Inflammatory macrophage (primary cell): ENCODE measurements at places on chromosomes 7 and 10.

- no peak for DNase-seq
These were observed 7.7 kb downstream of the CASP2 start for GRCh38 chr7:143295870-143296269.

- DNase-seq = no peak
These were observed 4.3 kb upstream of the GSAP start for GRCh38 chr7:77420438-77420837.

- no peak for DNase-seq
These were observed 2.5 kb upstream of the BAMBI start for GRCh38 chr10:28674782-28675181.

- no peak for DNase-seq
These were observed 44.3 kb downstream of the NOD1 start for GRCh38 chr7:30434140-30434799.

- DNase-seq = no peak
These were observed 21.4 kb upstream of the GPR146 start for GRCh38 chr7:1022801-1023465.

DNA sequence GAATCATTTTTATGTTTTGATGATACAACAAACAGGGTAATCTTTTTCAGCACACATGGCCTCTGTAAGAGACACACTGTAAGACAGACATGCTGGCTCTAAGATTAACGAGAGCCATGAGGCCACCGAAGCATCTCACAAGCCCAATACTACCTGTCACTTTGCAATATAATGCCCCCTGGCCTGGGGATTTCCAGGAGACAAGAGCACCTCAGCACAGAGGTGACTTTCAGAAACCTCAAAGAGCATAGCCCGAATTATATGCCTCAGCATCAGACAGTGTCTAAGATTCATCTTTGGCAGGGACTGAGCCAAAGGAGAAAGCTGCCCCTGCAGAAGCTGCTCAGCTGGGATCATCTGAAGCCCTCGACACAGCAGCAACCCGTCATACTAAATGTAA, 44.2 kb upstream of the TMEM213 start:
- DNase-seq = no peak

DNA sequence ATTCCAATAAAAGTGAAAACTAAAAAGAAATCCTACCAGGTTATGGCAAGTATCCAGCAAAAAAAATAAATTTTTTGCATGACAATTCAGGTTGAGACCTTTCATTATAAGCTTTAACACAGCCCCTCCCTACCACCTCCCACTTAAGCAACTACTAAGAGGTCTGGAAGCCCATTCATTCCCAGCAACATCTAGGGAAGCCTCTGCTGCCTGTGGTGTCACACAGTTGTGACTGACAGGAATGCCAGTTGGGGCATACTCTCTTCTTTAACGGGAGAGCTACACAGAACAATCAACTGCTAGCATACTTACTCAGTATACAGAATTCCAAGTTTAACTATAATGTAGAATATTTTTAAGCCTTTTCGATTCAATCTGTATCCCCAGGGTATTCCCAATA, 27.8 kb downstream of the ABI1 start:
- DNase-seq = no peak

- DNase-seq = no peak
These were observed 7.3 kb upstream of the FEZF1 start for GRCh38 chr7:122311734-122312450.

GRCh38 chr10:7410301-7410861, 453 bp downstream of the SFMBT2 start:
- peak; percentile 33 for DNase-seq

GRCh38 chr10:47452495-47453140, 31.3 kb downstream of the ANXA8 start:
- DNase-seq = no peak

- DNase-seq = no peak
These were observed 22.1 kb upstream of the DRGX start for GRCh38 chr10:49418053-49418326.

GRCh38 chr7:120959929-120960484, 9.4 kb downstream of the ING3 start:
- DNase-seq = no peak

DNA sequence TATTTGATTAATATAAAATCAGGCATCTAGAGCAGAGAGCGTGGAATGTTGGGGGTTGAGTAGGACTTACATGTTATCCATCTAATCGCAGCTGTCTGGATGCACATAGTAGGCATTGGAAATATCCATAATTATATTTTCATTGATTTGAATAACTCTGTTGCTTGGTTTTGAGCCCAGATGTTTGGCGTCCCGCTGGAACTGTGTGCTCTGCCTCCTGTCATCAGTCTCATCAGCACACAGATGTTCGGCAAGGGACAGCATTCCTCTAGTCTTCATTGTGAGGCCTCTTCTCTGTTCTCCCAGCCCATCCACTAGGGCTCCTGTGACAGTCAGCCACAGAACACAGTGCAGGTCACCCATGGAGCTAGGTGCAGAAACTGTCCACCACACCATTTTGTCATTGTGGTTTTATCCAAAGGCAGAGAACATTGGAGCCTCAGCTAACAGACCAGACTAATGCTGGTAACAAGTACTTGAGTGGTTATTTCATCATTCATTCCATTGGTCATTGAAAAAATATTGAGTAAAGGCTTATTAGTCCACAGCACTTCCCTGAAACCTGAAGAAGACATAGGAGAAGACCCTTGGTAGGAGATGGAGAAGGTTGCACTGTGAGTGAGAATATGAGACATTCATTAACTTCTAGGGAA, 927.4 kb downstream of the LRMDA start:
- DNase-seq = no peak

- no peak for DNase-seq
These were observed 44.4 kb downstream of the AMZ1 start for GRCh38 chr7:2732388-2732787.

DNA sequence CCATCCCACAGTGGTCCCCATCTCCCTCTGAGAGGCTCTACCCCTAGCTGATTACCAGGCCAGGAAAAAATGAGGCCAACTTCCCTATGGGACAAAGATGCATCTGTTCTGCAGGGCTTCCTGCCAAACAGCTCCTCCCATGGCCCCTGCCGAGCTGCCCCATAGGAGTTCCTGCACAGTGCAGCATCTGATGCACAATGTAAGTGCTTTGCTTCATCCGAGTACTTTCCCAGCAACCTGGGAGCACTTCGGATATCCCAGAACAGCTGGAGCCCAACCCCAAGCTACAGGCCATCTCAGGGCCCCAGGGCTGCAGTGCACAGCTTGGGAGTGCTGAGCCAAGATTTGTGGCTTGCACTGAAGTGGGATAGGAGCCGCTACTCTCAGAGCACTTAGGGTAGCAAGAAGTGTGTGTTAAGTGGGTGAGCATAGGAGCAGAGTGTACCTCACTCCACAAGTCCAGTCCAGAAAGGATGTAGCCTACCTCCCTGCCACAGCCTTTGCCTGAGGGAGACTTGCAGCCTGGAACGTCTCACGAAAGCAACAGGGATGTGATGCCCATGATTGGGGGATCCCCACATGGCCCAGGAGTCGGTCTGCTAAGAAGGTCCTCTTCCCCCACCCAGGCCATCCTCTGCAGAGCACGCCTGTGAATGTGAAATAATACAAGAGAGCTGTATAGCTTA, 209.6 kb upstream of the VWC2 start:
- DNase-seq = no peak

GRCh38 chr7:51243631-51244030, 73.0 kb downstream of the COBL start:
- DNase-seq = no peak

DNA sequence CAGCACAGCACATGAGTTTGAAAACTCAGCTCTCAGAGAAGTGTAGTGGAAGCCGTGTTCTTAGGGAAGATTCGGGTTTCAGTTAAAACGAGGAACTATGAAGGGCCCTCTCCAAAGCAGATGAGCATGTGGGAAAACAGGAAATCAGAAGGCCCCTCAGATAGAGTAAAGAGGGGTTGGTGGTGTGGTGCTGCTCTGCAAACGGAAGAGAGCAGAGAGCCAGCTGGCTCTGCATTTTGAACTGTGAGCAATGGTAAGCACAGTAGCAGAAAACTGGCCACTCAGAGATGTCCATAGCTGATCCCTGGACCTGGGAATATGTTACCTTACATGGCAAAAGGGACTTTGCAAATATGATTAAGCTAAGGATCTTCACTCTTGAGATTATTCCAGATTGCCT, 27.9 kb upstream of the CUL1 start:
- DNase-seq = no peak

DNA sequence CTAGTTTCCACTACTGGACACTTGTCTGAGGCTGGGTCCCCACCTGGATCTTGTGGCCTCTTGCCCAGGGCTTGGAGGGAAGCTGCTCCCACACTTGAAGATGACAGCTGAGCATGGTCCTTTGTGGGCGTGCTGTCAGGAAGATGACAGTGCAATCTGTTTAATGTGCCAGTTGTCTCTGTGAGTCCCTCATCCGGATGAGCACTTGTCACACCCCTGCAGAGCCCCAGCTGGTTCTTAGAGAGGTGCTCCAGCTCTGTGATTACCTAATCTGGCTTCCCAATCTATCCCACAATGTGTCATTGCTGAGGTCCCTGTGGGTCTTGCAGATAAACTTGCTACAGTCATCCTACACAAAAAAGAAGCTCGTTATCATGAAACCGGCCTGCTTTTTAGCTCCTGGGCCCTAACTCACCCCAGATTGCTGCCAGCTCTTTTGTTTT, 34.8 kb upstream of the CCSER2 start:
- DNase-seq = peak; percentile 90

- no peak for DNase-seq
These were observed 230.7 kb downstream of the RPS24 start for GRCh38 chr10:78264361-78264760.

GRCh38 chr10:49220679-49221078, 32.5 kb upstream of the TMEM273 start:
- no peak for DNase-seq

DNA sequence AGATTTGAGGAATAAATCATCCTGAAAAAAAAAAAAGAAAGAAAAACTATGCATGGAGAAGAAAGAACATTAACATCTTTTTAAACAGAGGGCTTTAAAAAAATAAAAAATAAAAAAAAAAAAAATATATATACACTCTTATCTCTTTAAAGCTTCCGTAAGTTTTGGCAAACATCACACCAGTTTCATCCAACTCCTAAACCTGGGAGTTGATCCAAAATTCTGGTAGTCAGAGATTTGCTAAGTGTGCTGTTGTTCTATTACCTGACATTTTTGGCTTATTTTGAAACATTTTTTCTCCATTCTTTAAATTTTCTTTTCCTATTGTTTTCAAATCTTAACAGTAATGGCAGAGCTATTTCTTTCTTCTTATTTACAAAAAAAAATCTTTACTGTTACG, 273.1 kb downstream of the AGMO start:
- no peak for DNase-seq

GRCh38 chr10:65818990-65819389, 1106.8 kb upstream of the LRRTM3 start:
- no peak for DNase-seq

GRCh38 chr7:40301486-40302068, 166.8 kb downstream of the SUGCT start:
- no peak for DNase-seq

- DNase-seq = no peak
These were observed 10.4 kb downstream of the GPRIN2 start for GRCh38 chr10:46545861-46546590.

GRCh38 chr10:127228195-127228787, 31.9 kb upstream of the INSYN2A start:
- DNase-seq = no peak

DNA sequence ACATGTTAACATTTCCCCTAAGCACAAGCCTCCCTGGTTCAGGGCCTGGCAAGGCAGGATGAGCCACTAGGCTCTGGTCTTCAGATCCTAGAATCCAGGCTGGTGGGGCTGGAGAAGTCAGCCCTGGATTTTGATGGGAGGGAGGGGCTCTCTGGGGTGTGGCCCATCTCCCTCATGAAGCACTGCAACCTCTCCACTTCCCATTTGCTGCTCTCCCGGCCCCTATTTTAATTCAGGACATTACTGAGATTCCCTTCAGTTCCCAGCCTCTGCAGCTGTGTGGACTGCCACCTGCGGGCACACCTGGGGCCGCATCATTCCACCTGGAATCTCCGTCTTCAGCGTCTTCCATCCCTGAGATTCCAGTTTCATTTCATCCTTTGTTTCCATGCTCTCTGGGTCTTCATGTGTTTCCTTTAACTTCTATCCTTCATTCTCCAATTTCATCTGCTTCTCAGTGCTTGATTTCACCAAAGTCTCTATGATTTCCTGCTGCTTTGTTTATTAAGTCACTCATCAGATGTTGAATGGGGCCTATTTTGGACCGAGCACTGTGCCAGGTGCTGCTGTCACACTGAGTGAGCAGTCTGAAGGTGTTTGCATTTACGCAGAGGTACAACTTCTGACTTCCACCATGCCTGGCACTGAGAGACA, 253.6 kb downstream of the WDR37 start:
- DNase-seq = no peak

- no peak for DNase-seq
These were observed 16.5 kb downstream of the GATA3 start for GRCh38 chr10:8071006-8071405.

DNA sequence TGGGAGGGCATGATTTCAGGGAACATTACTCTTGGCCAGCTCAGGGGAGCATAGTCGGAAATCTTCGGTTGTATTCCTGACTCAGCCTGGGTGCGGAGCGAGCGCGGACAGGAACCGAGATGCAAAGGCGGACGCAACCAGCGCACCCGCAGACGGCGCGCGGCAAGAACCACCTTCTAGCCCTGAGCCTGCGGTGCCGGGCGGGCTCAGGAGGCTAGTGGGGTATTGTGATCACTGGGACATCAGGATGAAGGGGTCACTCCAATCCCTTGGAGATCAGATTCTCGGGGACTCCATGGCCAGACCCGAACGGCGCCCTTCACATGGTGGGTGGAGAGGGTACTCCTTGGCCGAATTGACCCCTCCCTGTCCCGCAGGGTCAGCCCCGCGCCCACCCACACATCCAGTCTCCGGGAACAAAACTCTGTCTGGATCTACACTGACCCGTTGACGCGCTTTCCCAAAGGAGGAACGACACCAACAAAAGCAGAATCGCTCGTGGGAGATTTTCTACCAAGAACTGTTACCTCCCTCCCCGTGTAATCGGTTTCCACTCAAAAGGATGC, 730.5 kb downstream of the ZWINT start:
- no peak for DNase-seq

DNA sequence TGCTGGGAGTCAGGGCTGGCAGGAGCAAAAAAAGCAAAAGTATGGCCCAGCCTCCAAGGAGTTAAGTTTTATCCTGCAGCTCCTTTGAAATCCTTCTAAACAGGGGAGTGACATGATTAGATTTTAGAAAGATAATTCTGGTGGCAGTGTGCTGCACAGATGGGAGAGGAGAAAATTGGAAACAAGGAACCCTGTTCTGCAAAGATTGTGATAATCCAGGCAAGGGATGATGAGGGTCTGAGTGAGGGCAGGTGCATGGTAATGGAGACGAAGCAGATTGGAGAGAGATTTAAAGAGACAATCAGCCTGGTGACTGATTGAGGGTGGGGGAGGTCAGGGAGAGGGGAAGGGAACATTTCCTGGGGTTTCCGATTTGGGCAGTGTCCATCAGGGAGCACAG, 444.7 kb upstream of the PODXL start:
- no peak for DNase-seq
